ENCODE measurements at places on chromosomes 16 and 17.

DNA sequence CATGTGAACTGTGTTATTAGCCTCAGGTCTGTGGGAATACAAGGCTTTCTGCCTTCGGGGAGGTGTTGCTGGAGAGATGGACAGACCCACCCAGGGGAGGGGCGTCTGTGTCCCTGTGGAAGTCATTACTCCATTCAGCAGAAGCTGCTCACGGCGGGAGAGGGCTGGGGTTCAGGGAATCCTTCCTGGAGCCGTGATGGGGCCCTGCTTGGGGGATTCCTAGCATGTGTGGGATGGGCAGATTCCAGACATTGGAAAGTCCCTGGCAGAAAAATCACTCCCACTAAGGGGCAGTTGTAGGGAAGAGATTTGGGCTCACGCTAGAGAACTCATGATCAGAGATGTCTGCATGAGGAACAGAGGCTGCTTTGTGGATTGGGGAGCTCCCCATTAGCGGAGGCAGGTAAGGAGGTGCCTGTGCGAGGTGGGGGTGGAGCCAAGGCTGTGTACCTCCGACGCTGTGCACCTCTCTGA is 56.3 kb upstream of the IL34 start:
- no peak for DNase-seq

GRCh38 chr17:17177176-17177575 is 29.0 kb downstream of the PLD6 start:
- no peak for DNase-seq

GRCh38 chr17:68441070-68441770 is 16.1 kb downstream of the WIPI1 start:
- DNase-seq, result no peak

- no peak for DNase-seq
Measured at GRCh38 chr16:47374629-47375028, 86.2 kb downstream of the ITFG1 start.

DNA sequence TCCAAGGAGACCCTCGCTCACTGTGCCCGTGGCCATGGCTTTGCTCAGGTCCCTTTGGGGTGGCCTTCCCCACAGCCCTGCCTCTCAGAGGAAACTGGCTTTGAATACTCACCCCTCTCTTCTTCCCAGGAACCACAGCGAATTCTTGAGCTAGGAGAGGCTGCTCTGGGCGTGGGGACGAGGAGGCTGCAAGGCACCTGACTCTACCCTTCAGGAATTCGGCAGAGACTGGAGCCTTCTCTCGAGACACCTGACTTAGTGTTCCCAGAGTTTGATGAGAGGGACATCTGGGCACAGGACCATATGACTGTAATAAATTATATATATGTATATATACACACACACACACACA is 6.2 kb downstream of the LLGL2 start:
- no peak for DNase-seq
